ENCODE measurements at places on chromosomes 7 and 10. TPM values are rescaled to one million over a fixed set of nuclear protein-coding genes. Genes with fewer than 3 reads are reported as not detected.

GPR15LG gene
- not detected for total RNA-seq

RPEL1 gene
- total RNA-seq = not detected

NPTX2 gene
- not detected for total RNA-seq

WEE2 gene
- total RNA-seq = not detected

SLC25A28 gene
- total RNA-seq = 55.0 TPM

GBX1 gene
- not detected for total RNA-seq

- H3K27ac ChIP-seq = no peak overlapping the region
- H3K4me1 ChIP-seq = no peaks in the 10 kb centered on the region
- H3K27me3 ChIP-seq = no peaks in the 10 kb centered on the region
Measured at GRCh38 chr10:10055656-10056442, 961.8 kb upstream of the CELF2 start.

DNA sequence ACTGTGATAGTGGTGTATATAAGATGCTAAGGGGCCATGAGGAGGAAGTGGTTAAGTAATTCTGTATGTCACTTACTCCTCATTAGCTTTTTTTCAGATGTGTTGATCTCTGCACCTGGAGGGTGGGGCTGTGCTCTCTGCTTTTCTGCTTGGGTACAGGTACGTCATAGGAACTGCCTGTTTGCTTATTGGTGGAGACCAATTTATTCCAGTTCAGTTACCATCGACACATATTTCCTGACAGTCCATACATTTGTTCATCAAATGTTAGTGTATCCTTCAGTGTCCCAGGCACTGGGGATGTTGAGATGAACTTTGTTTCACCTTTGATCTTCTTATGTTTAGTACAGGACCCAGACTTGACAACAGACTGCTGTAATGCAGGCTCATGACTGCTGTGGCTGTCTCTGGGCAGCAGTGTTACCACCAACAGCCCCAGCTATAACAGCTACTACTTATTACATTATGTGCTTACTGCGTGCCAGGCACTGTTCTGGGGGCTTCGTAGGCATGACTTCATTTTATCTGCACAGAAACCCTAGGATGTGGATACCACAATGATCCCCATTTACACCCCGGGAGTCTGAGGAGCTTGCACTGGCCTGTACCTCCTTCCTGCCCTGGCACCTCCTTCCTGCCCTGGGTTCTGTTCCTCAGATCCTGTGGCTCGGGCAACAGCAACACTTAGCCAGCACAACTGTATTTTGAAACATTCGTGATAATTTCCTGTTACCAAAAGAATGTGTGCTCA is 87.4 kb downstream of the BUB3 start:
- H3K36me3 ChIP-seq = no peaks in the 10 kb centered on the region
- no peaks in the 10 kb centered on the region for H3K27me3 ChIP-seq
- H3K27ac ChIP-seq = peak overlapping the region; percentile 94

DNA sequence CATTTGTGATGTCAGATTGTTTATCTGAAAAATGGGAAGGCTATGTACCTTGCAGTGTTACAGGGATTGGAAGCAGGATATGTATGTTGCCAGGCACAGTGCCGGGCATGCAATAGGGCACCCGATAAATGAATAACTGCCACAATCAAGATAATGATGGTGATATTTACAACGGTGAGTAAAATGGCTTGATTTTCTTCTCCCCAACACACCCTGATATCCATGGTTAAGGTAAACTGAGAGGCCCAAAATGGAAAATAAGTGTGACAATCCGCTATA is 108.3 kb downstream of the CYP26A1 start:
- no peak overlapping the region for H3K27ac ChIP-seq
- H3K4me3 ChIP-seq = no peak overlapping the region
- peaks cover 12% of the 10 kb centered on the region for H3K27me3 ChIP-seq
- H3K4me1 ChIP-seq = no peaks in the 10 kb centered on the region
- no peak for DNase-seq
- H3K36me3 ChIP-seq = no peaks in the 10 kb centered on the region

DNA sequence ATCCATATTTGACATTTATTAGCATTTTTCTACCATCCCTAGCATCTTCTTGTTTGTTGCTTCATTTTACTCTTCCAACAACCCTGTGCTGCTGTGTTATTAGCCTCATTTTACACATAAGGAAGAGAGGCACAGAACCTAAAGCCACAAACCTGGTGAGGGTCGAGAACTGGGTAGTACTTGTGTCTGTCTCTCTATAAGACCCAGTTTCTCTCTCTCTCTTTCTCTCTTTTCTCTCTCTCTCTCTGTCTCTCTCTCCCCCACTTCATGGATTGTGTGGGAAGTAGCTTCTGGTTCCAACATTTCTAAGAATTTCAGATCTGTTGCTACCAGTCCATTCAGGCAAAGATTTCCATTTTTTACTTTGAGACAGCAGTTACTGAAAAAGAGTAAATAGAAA is 1.4 kb upstream of the FRA10AC1 start:
- no peak overlapping the region for H3K27ac ChIP-seq
- no peaks in the 10 kb centered on the region for H3K36me3 ChIP-seq
- H3K27me3 ChIP-seq = no peaks in the 10 kb centered on the region
- H3K4me3 ChIP-seq = peak overlapping the region; percentile 26
- no peak for DNase-seq

GRCh38 chr7:147013825-147014224 is 897.2 kb downstream of the CNTNAP2 start:
- H3K27ac ChIP-seq = no peak overlapping the region
- H3K36me3 ChIP-seq = no peaks in the 10 kb centered on the region
- no peak for DNase-seq

DNA sequence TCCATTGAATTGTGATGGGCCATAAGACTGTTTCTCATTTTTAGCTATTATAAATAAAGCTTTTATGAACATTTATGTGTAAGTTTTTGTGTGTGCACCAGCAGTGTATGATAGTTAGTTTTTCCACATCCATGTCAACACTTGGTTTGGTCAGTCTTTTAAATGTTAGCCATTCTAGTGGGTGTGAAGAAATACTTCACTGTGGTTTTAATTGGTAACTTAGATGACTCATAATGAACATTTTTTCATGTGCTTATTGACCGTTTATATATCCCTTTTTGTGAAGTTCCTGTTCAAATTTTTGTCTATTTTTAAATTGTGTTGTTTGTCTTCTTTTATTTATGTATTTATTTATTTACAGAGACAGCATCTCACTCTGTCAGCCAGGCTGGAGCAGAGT is 23.6 kb upstream of the PDK4 start:
- H3K4me1 ChIP-seq = no peaks in the 10 kb centered on the region
- no peak for DNase-seq
- H3K4me3 ChIP-seq = no peak overlapping the region

GRCh38 chr10:112467541-112468075 is 20.6 kb downstream of the VTI1A start:
- H3K27ac ChIP-seq = no peak overlapping the region
- peaks cover 4% of the 10 kb centered on the region for H3K4me1 ChIP-seq
- H3K36me3 ChIP-seq = peaks cover 24% of the 10 kb centered on the region
- DNase-seq = no peak
- H3K27me3 ChIP-seq = no peaks in the 10 kb centered on the region
- no peak overlapping the region for H3K4me3 ChIP-seq

GRCh38 chr7:140591180-140591902 is 49.3 kb downstream of the DENND2A start:
- no peak overlapping the region for H3K4me3 ChIP-seq
- no peaks in the 10 kb centered on the region for H3K36me3 ChIP-seq
- peaks cover 12% of the 10 kb centered on the region for H3K4me1 ChIP-seq
- no peak overlapping the region for H3K27ac ChIP-seq
- no peak for DNase-seq

GRCh38 chr10:132393695-132394181 is 3.3 kb upstream of the PWWP2B start:
- no peaks in the 10 kb centered on the region for H3K27me3 ChIP-seq
- no peak overlapping the region for H3K4me3 ChIP-seq
- DNase-seq = no peak
- H3K27ac ChIP-seq = no peak overlapping the region

GRCh38 chr10:15182540-15183207 is 14.2 kb upstream of the NMT2 start:
- no peak overlapping the region for H3K4me3 ChIP-seq
- no peak for DNase-seq
- H3K27ac ChIP-seq = no peak overlapping the region
- H3K27me3 ChIP-seq = no peaks in the 10 kb centered on the region

DNA sequence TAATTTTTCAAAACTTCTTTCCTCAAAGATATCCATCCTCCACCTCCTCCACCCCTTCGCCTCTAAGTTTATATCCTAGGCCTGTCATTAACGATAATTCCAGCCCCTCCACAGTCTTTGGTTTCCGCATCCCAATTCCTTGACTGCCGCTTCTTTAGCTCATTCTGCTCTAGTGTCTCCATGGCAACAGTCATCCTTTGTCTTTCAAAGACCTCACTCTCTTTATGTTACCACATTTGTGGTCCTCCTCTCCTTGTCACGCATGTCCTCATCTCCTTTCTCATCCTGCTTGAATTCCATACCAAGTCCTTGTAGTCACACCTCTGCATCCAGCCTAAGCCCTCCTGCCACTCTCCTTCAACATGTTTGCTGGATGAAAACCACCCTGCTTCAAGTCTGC is 511.2 kb upstream of the KLF6 start:
- H3K27me3 ChIP-seq = peaks cover 4% of the 10 kb centered on the region
- H3K4me3 ChIP-seq = no peak overlapping the region
- no peaks in the 10 kb centered on the region for H3K36me3 ChIP-seq
- no peaks in the 10 kb centered on the region for H3K4me1 ChIP-seq
- no peak overlapping the region for H3K27ac ChIP-seq
